ENCODE measurements at places on chromosomes 4 and X.

DNA sequence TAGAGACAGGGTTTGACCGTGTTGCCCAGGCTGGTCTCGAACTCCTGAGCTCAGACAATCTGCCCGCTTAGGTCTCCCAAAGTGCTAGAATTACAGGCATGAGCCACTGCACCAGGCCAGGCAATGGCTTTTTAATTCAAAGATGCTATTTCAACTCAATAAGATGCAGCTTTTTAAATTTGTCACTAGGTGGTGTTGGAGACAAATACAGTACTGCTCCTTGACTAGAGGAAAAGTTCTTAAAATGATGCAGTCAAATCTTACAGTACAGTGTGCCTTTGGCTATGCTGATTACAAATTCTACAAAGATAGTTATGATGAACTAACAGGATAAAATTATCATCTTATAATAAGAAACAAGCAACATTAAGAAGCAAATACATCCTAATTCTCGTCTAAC is 441.1 kb downstream of the KCNIP4 start:
- DNase-seq = no peak

DNA sequence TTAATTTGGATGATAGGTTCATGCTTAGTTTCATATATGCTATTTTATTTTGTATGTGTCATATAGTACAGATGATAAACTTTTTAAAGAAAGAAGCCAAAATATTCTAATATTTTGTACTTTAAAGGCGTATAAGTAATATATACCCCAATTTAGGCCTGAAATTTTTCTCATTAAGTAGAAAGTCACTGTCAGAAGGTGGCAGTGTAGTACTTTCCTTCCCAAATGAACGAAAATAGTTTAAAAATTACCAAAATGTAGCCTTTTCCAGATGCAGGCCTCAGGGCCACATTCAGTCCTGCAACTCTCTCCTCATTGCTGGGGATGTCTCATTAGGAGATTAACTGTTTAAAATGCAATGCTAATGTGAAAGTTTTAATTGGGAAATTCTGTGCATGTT is 1263.6 kb downstream of the C4orf33 start:
- DNase-seq = no peak

DNA sequence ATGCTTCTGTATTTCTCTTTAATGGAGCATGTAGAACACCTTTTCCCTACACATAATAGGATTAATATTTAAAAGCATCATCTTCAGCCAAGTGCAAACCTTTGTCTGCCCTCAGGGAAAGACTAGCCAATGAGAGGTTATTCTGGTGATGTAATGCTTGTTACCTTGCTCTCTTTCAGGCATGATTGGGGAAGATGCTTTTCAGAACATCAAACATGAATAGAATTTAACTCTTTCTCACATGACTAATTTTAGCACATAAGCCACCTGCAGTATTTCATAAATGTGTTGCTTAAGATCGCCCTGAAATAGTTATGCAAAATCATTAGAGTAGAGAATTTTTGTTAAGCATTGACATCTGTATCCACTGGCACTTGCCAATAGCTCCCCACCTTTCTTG is 10.7 kb upstream of the EPGN start:
- no peak for DNase-seq

GRCh38 chr4:38687571-38688011 is 23.6 kb downstream of the KLF3 start:
- DNase-seq = no peak

DNA sequence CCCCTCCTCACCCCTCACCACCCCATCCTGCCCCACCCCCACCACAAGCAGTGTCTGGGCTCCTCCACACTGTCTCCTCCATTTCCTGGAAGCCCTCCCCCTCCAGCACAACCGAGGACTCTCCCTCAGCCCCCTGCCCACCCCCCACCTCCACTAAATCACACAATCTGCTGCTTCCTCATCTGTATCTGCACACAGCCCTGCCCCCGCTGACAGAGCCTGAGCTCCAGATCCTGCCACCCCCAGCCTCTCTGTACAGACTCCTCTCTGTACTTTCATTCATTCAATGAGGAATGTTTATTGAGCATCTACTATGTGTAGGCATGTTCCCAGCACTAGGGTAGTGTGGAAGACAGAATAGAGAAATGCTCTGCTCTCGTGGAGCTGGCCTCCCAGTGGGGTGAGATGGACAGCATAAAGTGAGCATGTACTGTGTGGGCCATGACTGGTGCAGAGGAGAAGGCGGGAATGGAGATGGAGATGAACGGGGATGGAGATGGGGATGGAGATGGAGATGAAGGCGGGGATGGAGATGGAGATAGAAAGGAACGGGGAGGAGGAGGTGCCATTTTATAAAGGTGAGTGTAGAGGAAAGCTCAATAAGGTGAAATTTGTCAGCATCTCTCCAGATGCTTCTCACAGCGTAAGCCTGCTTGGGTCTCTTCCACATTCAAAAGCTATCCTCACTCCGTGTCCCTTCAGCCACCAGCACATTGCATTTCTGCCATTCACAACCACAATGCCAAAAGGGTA is 2.5 kb upstream of the PPP2R2C start:
- DNase-seq = no peak

DNA sequence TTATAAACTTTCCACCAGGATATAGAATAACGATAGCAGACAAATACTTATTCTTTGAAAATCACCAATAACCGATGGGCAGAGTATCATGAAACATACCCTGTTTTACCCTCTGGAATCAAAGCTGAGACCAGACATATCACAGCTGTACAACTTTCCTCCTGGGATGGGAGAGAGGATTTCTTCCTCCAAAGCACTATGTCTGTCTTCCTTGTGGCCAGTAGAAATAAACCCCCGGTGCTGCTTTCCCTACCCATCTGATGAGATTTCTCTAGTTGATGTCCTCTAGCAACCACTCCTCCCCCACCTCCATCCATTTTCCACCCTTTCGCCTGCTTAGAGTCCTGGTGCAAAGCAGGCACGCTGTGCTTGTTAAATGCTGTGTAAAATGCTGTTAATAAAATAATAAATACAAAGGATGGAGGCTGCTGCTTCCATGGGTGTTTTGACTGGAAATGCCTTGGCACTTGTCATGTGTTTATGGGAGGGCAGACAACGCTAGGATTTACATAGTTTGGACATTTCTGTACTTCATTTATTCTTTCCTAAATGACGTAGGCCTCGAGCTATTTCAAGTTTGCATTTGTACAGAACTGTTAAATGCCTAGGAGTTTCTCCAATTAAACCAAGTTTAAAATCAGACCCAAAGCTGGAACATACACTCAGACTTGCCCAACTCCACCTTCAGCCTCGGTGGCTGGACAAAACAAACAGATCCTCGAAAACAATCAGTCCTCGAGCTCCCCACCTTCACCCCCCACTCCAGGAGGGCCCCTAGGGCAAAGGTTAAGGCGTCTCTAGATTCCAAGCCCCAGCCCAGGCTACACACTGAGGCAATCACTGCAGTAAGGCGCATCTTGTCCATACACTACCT is 10.1 kb downstream of the BCOR start:
- DNase-seq = no peak

- DNase-seq = peak; percentile 66
Measured at GRCh38 chrX:152817078-152817764, 13.3 kb downstream of the CETN2 start.

GRCh38 chrX:9493936-9494335 is 29.1 kb downstream of the TBL1X start:
- no peak for DNase-seq

DNA sequence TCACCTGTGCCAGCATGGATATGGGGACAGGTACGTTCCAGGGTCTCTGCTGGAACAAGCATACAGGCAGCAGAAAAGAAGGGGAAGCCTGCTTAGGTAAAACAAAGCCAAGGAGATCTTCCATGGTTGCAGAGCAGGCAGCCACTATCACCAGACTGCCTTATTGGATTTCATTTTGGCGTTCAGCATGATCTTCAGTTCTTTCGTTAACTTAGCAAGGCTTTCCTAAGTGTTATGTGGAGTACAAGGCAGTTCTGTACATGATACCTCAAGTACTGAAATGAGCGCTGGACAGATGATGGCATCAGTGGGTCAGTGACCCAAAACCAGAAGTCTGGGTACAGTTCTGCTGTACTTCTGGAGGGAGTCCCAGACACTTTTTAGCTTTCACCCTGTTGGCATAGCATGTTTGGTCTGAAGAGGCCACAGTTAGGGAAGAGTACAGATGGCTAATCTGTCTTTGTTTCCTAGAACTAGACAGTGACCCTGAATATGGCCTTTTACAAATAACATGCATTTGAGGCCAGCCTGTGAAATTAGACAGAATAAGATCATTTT is 8.9 kb downstream of the SMIM20 start:
- DNase-seq = no peak

GRCh38 chr4:78592088-78592783 is 40.7 kb downstream of the ANXA3 start:
- peak; percentile 51 for DNase-seq

- DNase-seq = no peak
Measured at GRCh38 chr4:164508771-164509170, 245.2 kb upstream of the SMIM31 start.

- DNase-seq = no peak
Measured at GRCh38 chr4:55949482-55949802, 697 bp downstream of the CEP135 start.

DNA sequence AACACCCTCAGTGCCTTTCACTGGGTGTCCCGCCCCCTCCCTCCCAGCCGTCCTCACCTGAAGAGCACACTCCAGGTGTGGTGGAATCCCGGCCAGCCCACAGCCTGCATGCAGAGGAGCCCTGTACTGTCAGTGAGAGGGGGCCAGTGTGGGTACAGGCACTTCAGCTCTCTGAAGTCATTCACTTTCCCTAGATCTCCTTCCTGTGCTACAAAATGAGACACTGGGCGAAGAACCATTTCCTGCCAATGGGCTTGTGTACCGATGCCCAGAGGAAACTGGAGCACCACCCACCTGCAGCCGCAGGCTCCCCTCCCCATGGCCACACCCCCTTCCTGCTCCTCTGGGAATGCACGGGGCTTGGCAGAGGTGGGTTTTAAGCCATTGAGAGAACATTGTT is 73.9 kb upstream of the C4orf50 start:
- DNase-seq = no peak

- no peak for DNase-seq
Measured at GRCh38 chr4:7390336-7390735, 44.4 kb downstream of the PSAPL1 start.

GRCh38 chrX:104324461-104325212 is 69.9 kb upstream of the ESX1 start:
- no peak for DNase-seq

DNA sequence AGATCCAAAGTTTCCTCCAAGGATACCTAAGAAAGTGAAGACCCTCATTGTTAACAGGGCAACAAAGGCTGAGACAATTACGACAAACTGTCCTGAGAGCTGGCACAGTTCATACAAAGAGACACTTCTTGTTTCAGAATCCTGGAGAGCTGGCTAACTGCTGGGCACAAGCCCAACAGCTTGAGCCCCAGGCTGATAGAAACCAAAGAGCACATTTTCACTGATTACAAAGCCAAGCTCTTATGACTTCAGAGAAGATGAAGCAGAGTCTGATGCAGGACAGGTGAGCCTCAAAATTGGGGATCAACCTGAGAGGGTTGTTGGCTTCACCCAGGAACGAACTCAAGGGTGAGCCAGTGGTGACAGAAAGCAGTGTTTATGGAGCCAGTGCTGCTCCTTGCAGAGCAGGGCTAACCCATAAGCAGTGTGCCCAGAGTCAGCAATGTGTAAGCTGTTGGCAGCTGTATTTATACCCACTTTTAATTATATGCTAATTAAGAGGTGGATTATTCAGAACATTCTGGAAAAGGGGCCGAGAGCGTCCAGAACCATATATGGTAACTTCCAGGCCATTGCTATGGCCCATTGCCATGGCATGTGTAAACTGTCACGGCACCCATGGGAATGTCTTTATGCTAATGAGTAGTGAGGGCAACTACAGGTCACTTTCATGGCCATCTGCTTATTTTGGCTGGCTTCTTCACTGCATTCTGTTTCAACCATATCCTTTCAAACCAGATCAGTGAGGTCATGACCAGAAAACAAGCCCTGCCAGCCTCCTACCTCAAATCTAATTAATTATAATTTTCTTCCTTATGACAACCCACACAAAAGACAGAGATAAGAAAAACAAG is 183.7 kb downstream of the EVC2 start:
- no peak for DNase-seq

- no peak for DNase-seq
Measured at GRCh38 chr4:147139455-147140198, 194.0 kb upstream of the TTC29 start.

- DNase-seq = no peak
Measured at GRCh38 chrX:48530736-48531135, 8.8 kb upstream of the TBC1D25 start.

DNA sequence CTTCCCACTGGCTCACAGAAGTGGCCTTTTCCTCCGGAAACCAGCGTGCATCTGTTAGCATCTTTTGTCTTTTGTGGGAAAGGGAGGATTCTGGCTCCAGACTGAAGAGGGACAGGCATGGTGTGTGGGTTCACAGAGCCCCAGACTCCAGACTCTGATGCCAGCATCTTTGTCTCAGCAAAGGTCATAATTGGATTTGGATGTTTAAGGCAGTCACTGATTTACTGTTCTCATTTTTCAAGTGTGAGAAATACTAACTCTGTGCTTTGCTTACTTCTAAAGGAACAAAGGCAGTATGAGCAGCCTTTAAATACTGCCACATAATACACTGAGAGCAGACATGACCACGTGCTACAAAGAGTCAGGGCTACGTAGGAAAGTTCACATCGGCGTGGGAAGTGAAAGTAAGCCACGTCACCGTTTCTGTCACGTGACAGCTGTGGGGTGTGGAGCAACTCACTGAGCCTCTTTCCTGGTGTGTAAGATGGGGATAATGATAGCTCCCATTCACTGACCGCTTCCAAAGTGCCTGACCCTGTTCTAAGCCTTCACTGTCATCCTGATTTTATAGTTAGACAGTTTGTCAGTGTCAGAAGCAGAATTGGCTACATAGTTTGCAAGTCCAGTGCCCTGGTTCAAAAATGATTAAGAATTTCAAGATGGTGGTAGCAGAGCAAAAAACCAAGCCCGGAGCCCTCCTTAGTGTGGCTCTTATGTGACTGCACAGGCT is 24.8 kb upstream of the TMSB4X start:
- no peak for DNase-seq

- no peak for DNase-seq
Measured at GRCh38 chrX:46169808-46170207, 375.4 kb downstream of the ZNF674 start.

GRCh38 chr4:87540146-87541058 is 11.2 kb upstream of the SPARCL1 start:
- DNase-seq = no peak

DNA sequence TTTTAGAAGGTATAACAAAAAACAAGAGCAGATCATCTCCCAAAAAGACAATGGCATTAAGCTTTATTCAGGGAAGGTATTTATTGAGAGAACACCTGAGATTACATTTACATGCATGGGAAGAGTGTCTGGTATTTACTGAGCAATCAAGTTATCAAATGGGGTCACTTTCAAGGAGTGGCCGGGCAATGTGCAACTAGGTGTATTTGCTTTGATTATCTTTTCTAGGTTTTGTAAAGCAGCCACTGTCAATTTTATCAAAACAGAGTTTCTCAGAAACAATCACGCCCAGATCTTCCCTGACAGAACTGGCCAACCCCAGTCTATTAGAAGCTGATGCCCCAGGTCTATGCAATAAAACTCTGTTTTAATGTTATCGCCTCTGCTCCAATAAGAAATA is 169.5 kb downstream of the GLRA2 start:
- DNase-seq = no peak

GRCh38 chr4:102116121-102116520 is 229.2 kb downstream of the SLC39A8 start:
- DNase-seq = no peak

Measured in HAP-1 (cell line).